ENCODE measurements at places on chromosomes 6 and 20. TPM values are rescaled to one million over a fixed set of nuclear protein-coding genes. Genes with fewer than 3 reads are reported as not detected.

The CD93 gene
- total RNA-seq = not detected

The KLC4 gene
- total RNA-seq = 13.8 TPM

The C20orf144 gene
- total RNA-seq = 0.20 TPM

The CDSN gene
- total RNA-seq = not detected

The ZNF334 gene
- not detected for total RNA-seq

The CD40 gene
- total RNA-seq = not detected

The R3HDML gene
- not detected for total RNA-seq

The MYH7B gene
- 0.24 TPM for total RNA-seq

The SLC22A1 gene
- total RNA-seq = not detected

The PRL gene
- not detected for total RNA-seq

The MAP1LC3A gene
- total RNA-seq = not detected

The C6orf132 gene
- not detected for total RNA-seq

The ANKRD66 gene
- not detected for total RNA-seq

The DCDC2 gene
- total RNA-seq = not detected

The TNF gene
- total RNA-seq = 0.14 TPM

The LTV1 gene
- total RNA-seq = 33.8 TPM

The MUC21 gene
- not detected for total RNA-seq

The JPH2 gene
- total RNA-seq = 0.24 TPM

The SPAG4 gene
- total RNA-seq = 12.7 TPM

The GGTLC1 gene
- total RNA-seq = not detected

The RAD21L1 gene
- total RNA-seq = not detected

The CCDC170 gene
- not detected for total RNA-seq

The TBXT gene
- 2.2 TPM for total RNA-seq

The CTAGE9 gene
- not detected for total RNA-seq

The NMBR gene
- total RNA-seq = not detected

The NRN1 gene
- not detected for total RNA-seq

The BPI gene
- not detected for total RNA-seq

The KHDRBS2 gene
- total RNA-seq = not detected

The TDP2 gene
- 58.3 TPM for total RNA-seq

The GJA10 gene
- total RNA-seq = not detected

The HLA-DOA gene
- total RNA-seq = 1.4 TPM

The ZNF391 gene
- 17.0 TPM for total RNA-seq

The PKIG gene
- 37.1 TPM for total RNA-seq
